ENCODE measurements at places on chromosomes 1 and 21.

DNA sequence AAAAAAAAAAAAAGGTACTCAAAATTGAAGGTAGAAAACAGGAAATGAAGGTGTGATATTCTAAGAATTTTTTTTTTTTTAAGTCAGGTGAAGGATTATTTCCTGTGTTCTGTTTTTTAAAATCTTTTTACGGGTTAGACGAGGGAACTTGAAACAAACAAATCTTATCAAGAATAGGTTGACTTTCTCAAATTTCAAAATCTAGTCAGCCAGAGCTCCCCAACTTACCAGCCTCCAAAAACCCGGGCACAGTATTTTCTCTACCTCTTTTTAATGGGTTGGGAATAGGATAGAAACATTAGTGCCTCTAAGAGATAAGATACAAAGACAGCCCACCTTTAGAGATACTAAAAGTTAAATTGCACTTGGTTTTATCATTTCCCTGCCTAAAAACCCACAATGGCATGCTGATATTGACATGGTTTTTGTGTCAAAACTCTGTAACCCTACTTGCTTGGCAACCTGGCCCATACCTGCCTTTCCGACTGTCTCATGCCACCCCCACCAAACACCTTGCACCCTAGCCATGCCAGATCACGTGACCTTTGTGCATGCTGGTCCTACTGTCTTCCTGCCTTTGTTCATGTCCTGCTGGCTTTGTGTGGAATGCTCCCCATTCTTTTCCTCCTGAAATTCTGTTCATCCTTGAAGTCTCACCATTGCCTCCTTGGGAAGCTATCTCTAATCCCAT, 4.2 kb downstream of the RCAN3 start:
- no peak for DNase-seq

GRCh38 chr1:236253918-236254637, 27.7 kb downstream of the ERO1B start:
- DNase-seq = no peak

DNA sequence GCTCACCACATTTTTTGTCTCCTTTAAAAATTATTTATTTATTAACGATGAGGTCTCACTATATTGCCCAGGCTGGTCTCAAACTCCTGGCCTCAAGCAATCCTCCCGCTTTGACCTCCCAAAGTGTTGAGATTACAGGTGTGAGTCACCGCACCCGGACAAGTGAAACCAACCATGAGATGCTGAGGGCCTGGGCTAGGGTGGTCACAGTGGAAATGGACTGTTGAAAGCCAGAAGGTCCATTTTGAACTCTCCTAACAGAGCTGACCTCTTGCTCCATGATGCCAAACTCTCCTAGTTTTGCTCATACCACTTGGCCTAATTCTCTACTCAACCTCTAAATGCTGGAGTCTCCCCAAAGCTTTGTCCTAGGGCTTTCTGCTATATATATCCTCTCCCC, 109.1 kb downstream of the SLC45A1 start:
- DNase-seq = no peak

GRCh38 chr1:109624201-109625010, 4.8 kb downstream of the AMPD2 start:
- DNase-seq = no peak

DNA sequence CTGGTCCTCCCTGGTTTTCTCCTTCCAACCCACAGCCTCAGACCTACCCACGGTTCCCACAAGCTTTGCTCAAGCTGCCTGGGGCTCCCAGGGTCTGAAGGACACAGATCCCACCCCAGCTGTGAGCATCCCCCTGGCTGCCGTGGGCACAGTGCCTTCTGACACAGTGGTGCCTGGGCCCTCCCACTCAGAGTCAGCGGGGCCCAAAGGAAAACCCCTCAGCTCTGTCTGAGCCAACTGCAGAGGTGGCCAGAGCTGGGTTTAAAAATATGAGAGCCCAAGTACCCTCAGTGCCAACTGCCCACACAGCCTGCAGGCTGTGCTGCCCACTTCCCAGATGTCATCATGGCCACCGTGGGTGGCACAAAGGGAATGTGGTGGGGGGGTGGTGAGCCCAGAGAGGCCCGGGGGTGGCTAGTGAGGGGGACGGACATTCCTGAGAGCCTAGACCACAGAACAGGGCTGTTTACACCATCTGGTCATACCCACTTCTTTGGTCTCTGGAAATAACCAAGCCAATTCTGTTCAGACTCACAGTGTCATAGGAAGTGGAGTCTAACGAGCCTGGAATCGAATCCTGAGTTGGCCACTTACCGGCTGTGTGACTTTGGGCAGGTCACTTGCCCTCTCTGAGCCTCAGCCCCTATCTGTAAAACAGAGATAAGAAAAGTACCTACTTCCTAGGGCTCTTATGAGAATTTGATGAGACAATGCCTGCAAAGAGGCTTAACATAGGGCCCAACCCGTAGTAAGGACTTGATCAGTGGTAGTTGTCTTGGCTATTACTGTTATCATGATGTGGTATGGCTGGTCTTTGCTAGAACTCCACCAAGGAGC, 85.5 kb downstream of the CAMK2N1 start:
- DNase-seq = no peak

GRCh38 chr1:3747903-3748302, 4.3 kb upstream of the CCDC27 start:
- DNase-seq = no peak

- DNase-seq = no peak
These were observed 15.0 kb downstream of the BTG3 start for GRCh38 chr21:17597680-17598079.

DNA sequence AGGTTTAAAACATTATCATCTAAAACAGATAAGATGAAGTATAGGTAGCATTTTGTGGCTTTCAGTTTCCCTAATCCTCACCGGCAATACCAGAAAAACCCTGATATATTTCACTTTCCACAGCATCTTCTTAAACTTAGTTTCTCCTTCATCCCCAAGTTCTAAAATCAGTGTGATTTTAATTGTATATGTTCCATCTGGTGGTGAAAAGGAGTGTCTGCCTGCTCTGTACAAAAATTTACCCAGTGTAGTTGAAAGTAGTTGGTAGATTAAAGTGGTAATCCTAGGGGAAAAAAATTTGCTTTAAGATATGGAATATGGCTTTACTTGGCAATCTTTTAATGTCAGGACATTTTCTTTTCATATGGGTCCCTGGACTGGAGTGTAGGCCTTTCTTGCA, 74.3 kb downstream of the CEP350 start:
- no peak for DNase-seq

GRCh38 chr1:99497690-99498089, 148.2 kb upstream of the PALMD start:
- DNase-seq = no peak

- DNase-seq = no peak
These were observed 61.8 kb upstream of the DAB1 start for GRCh38 chr1:57485643-57486042.

- DNase-seq = no peak
These were observed 11.6 kb downstream of the FAAH start for GRCh38 chr1:46405724-46406123.

DNA sequence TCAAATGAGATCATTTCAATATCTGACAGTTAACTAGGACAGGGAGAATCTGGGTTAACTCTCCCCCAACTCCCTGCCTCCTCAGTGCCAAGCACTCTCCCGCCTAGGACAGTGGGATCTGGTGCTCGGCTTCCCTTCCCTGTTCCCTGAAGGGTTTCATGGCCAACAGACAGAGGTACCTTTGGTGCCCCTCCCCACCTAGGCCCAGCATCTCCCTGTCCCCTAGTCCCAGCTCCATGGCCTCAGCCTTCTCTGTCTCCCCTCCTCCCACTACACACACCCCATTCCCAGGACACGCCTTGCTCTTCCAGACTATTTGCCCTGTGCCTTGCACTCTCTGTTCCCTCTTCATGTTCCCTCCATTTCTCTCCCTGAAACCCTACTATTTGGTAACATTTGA, 77.1 kb downstream of the CD247 start:
- no peak for DNase-seq

DNA sequence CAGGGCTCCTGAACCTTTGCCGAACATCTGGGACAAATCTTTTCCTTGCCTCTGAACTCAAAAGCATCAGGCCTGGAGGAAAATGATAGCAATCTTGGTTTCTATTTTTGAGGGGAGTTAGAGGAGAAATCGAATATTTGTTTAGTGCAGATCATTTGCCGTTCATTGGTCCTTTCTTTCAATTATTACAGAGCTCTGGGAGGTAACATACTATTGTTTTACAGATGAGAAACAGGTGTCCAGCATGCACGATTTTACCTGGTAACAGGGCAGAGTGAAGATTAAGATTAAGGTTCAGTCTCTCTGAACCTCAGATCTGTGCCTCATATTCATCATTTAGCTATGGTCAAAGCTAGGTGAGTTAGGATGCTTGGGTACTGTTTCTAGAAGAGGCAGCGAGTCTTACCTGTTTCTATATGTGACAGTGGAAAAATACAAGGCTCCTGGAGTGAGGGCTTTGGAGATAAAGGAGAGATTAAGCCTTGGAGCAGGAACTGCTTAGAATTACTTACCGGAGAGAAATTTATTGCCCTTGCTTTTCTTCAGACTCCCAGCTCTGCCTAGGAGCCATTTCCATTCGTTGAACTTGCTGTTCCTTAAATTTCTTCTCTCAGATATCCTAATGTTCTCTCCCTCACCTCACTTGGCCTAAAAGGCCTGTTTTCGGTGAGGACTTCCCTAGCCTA, 1.4 kb downstream of the PRCC start:
- no peak for DNase-seq

- no peak for DNase-seq
These were observed 39.9 kb downstream of the INKA2 start for GRCh38 chr1:111699268-111699667.

DNA sequence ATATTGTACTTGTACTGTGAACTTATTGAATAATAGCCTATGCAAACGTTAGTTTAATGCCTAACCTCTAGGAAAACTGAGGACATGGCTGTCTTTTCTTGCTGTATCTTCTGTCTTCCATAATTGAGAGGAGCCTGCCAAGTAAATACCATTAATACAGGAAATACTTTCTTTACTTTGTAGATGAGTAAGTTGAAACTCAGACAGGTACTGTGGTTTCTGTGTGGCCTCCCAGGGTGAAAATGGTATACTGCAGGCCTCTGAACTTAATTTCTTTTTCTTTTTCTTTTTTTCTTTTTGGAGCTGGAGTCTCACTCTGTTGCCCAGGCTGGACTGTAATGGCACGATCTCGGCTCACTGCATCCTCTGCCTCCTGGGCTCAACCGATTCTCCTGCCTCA, 208.8 kb upstream of the ADGRL4 start:
- no peak for DNase-seq

GRCh38 chr1:228850141-228851100, 115.1 kb downstream of the RHOU start:
- no peak for DNase-seq

GRCh38 chr1:116986421-116987255, 14.9 kb upstream of the CD101 start:
- DNase-seq = no peak

DNA sequence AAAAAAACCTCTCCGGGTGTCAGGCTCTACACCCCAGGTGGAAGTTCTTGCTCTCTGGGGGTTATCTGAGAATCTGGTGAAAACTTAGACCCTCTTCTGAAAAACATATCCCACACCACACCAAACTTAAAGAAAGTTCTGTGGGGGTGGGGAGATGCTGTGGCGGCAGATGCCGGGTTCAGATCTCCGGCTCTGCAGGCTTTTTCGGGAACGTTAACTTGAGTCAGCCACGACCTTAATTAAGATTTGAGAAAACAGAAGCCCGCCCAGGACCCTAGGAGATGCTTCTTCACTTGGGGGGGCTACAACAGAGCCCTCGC, 2.3 kb downstream of the RCC2 start:
- no peak for DNase-seq

DNA sequence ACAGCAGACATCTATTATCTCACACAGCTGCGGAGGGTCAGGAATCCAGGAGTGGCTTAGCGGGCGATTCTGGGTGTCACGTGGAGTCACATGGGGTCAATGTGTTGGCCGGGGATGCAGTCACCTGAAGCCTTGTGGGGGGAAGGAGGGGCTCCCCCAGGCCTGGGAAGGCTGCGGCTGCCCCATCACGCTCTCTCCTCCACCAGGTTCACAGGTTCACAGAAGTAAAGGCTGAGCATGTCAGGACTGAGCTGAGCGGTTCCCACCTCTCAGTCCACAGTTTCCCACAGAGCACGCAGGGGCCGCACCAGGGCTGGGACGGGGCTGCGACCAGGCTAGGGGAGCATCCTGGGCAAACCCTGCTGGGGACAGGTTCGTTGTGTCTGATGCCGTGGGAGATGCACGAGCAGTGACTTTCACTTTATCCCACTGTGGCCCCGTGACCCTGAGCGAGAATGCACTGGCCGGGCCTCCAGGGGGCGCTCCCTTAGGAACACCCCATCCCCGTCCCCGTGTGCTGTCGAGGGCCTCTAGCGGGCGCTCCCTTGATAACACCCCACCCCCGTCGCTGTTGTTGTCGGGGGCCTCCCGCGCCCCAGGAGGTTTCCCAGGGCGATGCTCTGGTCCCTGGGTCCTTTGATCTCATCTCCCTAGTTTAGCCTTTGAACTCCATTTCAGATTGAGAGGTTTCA, 73.2 kb upstream of the TRAPPC10 start:
- peak; percentile 19 for DNase-seq

GRCh38 chr1:171160639-171161354, 24.3 kb upstream of the FMO2 start:
- DNase-seq = no peak

- no peak for DNase-seq
These were observed 90.4 kb upstream of the AJAP1 start for GRCh38 chr1:4564051-4564450.

DNA sequence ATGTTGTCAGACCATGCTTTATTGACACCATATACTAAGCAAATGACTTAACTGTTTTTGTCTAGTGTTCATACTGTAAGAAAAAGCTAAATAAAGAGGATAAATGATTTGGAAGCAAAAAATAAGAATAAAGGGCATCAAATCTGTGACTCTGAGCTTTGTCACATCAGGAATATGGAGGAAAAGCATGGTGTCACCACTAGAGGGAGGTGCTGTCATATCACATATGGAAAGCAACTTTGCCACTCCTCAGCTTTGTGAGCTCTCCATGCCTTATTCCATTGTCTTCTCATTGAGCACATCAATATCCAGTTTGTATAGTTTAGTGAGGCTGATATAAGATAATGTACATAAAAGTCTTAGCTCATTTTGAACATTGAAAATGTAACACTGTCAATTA, 20.8 kb upstream of the GBP1 start:
- DNase-seq = peak; percentile 19

- DNase-seq = no peak
These were observed 16.3 kb upstream of the TENT5C start for GRCh38 chr1:117589544-117589943.

DNA sequence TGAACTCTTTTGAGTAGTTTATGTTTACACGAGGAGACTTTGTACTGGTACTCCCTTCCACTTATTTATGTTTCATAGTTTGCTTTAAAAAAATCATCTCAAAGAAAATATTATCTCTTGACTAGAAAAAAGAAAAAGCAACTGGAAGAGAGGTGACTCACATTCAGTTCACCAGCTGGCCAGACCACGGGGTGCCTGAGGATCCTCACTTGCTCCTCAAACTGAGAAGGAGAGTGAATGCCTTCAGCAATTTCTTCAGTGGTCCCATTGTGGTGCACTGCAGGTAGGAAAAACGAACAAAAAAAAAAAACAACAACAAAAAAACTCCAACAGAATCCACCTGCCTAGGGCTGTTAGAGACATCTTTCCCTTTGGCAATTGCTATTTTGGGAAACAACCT, 102.9 kb downstream of the PTPRC start:
- no peak for DNase-seq

GRCh38 chr1:194028002-194028401, 841.6 kb upstream of the B3GALT2 start:
- no peak for DNase-seq

- no peak for DNase-seq
These were observed 1.8 kb upstream of the GJA4 start for GRCh38 chr1:34790985-34791384.

GRCh38 chr1:114341856-114342255, 169.1 kb downstream of the TRIM33 start:
- no peak for DNase-seq

GRCh38 chr1:30757352-30758120, at the start of gene LAPTM5:
TSS of gene LAPTM5 (minus strand) at chr1:30757774. CDS start at chr1:30757745, 29 bp downstream.
- DNase-seq = no peak
